NCI-H2081 treated with DMSO at 0.1 percent for 48 hours (cell line): ENCODE measurements at places on chromosomes 5 and 9.

- no peak for DNase-seq
These were observed 113.3 kb downstream of the PPP2R2B start for GRCh38 chr5:146765089-146765832.

- DNase-seq: no peak
These were observed 45.7 kb downstream of the TGFBR1 start for GRCh38 chr9:99150451-99151171.

DNA sequence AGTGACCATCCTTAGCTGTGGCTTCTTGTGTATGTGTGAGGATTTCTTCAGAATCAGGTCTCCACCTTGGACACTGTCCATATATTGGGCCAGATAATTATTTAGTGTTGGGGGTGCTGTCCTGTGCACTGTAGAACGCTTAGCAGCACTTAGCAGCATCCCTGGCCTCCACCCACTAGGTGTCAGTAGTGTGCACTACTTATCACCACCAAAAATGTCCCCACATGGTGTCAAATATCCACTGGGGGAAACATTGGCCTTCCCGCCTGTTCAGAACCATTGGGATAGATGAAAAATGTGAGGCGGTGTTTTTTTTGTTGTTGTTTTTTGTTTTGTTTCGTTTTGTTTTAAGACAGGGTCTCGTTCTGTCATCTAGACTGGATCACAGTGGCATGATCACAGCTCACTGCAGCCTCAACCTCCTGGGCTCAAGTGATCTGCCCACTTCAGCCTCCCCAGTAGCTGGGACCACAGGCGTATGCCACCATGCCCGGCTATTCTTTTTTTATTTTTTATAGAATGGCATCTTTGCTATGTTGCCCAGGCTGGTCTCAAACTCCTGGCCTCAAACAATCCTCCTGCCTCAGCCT lies 67.7 kb downstream of the TENT4A start:
- no peak for DNase-seq

GRCh38 chr5:170896779-170897178 lies 35.0 kb downstream of the RANBP17 start:
- no peak for DNase-seq

DNA sequence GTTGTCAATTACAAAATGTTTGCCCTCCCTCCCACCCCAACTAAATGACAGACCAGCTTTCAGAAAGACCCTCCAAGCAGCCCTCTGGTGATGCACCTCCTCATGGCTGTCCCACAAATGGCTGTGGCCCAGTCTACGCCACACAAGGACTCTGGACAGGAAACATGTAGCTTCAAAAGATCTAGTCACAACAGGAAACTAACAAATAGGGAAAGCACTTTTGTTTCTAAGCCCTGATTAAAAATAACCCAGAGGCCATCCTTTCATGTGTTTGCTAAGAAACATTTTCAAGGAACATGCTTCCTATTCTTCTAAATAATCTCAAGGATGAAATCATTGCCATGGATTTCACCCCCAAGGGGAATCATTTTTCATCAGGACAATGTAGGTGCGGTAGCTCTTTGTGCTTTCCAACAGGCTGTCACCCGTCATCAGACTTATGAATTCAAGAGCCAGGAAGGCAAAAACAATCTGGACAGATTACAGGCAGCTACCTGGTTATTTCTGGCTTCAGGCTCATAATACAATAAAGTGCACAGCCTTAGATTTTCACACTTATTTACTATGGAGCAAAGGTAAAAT lies 20.1 kb downstream of the PCSK1 start:
- DNase-seq: no peak

- no peak for DNase-seq
These were observed 10.3 kb downstream of the LARP1 start for GRCh38 chr5:154765396-154765925.

DNA sequence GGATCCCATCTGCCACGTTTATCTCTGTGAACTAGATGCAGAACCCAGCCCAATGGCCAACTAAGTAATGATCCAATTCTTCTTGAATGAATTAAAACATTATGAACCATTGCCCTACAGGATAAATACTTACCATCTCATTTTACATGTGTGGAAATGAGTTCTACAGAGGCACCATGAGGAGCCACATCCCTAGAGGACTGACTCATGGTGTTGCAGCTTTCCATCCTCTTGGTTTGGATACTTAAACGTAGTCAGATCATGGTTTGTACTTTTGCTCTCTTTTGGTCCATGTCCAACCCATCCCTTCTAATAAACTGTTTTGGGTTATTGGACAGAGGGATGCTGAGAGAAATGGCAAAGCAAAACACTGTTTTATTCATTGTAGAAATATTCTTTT lies 484.8 kb downstream of the EBF1 start:
- DNase-seq: no peak

- DNase-seq: no peak
These were observed 464.4 kb downstream of the TAF11L14 start for GRCh38 chr5:18098691-18099090.

DNA sequence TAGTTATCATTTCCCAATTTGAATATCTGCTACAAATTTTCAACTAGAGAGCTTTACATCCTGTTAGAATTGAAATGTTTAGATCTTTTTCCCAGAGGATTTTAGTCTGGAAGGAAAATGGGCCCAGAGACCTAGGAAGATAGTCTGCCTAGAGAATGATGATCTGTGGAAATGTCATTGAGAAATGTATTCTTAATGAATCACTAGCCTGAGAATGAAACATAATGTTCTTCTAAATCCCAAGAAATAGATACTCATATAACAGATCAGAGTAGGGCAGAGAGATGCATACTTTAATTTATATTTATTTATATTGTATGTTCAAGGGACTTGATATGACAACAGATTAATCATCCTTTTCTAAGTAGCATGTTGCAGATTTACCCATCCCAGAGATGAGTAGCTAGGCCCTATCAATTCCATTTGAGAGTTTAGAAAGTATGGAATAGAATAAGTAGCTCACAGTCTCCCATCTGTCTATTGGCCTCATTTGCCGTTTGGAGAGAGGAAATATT lies 25.1 kb upstream of the SLC44A1 start:
- DNase-seq: no peak

GRCh38 chr5:149434162-149435014 lies 55.3 kb upstream of the IL17B start:
- DNase-seq: no peak

DNA sequence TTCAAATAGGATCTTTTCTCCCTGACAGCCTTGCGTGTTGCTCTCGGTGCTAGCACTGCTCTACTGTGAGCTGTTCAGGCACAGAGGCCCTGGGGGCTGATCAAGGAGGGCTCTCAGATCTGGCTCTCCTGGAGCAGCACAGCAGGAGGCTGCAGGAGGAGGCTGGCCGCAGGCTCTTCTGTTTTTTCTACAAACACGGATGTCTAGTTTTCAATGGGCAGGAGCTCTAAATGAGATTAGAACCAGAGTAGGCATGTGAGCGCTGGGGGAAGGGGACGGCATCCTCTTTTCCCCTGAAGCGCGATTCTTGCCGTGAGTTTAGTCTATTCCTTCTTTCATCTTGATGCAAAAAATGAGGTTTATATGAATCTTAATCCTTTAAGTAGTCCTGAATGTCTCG lies 61.7 kb upstream of the IRX4 start:
- DNase-seq: no peak

DNA sequence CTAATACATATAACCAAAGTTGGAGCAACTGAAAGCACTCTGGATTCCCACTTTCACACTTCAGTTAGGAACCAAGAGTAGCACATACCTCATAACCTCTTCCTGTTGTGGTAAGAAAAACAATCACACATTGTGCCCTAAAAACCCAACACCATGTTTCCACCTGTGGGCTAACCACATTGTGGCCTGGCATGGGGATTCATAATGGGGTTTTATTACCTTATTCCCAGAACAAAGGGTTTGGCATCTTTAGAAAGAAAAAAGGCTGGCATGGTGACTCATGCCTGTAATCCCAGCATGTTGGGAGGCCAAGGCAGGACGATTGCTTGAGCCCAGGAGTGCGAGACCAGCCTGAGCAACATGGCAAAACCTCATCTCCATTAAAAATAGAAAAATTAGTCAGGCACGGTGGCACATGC lies 60.6 kb downstream of the HSD17B3 start:
- no peak for DNase-seq

DNA sequence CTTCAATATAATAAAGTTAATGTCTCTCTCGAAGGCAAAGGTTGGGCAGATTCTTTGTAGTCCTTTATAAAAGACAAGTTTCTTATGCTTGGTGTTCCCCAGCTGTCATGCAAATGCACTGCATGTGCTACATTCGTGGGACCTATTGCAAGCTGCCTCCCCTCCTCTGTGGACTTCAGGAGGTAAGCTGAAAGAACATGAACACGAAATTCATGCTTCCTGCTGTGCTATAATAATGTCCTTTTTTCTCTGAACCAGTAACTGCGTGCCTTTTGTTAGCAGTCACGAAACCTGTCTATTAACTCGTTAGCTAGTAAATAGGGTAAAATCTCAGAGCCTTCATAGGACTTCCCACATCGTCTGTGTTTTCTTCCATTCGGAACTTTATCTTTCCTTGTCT lies 363.5 kb downstream of the CDH9 start:
- DNase-seq: peak; percentile 91

- DNase-seq: no peak
These were observed 16.2 kb downstream of the ANKH start for GRCh38 chr5:14855366-14855765.

DNA sequence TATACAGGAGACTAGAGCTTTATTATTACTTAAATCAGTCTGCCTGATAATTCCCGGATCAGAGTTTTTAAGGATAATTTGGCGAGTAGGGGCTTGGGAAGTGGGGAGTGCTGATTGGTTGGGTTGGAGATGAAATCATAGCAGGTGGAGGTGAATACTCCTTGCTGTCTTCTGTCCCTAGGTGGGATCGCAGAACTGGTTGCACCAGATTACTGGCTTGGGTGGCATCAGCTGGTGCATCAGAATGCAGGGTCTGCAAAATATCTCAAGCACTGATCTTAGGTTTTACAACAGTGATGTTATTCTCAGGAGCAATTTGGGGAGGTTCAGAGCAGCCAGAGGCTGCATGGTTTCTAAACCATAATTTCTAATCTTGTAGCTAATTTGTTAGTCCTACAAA lies 68.1 kb downstream of the KIF4B start:
- no peak for DNase-seq

GRCh38 chr9:96051423-96051822 lies 175.9 kb downstream of the ERCC6L2 start:
- DNase-seq: no peak
